ENCODE measurements at places on chromosomes 4 and X.
A peak's percentile ranks its signal among the peaks of the same experiment; 100 is the strongest.

DNA sequence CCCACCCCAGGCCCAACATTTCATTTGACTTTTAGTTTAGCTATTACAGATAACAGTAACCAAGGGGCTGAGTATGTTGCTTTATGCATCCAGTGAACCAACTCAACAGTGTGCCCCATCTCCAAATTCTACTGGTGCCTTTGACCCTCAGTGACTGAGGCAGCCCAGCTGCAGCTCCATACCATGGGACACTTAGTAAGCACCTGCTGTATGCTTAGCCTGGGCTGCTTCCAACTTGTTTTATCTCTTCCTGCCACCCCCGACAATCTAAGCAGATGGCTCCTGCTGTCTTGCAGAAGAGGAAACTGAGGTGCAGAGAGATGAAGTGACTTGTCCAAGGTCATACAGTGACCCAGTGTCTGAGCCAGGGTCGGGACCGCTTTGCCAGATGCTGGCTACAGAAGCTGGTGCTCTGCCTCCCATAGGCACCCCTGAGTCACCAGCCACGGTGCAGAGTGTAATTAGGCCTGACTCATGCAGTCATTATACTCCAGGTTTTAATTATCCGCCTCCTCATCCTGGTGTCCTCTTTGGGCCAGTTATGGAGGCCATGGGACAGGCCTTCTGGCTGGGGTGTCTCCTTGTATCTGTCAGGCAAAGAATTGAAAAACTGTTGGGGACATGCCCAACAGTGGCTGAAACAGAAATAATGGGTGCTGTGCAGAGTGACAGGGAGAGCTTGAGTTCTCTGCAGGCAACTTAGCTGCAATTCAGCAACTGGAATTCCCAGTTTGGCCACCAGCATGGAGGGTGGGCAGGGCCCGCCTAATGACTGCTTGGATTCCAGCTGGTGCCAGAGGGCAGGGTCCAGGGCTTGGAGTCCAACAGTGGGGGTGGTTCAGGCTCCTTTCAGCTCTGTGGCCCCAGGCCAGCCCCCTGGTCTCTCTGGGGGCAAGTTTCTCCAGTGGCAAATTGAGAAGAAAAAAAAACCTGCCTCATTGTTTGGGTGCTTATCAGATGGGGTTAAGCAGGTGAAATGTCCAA lies 8.2 kb upstream of the GPR78 start:
- peak; percentile 7 for DNase-seq

- no peak for DNase-seq
Observed at GRCh38 chr4:75629239-75629638, 1.1 kb downstream of the CDKL2 start.

GRCh38 chr4:100986360-100986868 lies 360.9 kb downstream of the PPP3CA start:
- DNase-seq = no peak

GRCh38 chr4:54094451-54094850 lies 5.5 kb upstream of the GSX2 start:
- no peak for DNase-seq

DNA sequence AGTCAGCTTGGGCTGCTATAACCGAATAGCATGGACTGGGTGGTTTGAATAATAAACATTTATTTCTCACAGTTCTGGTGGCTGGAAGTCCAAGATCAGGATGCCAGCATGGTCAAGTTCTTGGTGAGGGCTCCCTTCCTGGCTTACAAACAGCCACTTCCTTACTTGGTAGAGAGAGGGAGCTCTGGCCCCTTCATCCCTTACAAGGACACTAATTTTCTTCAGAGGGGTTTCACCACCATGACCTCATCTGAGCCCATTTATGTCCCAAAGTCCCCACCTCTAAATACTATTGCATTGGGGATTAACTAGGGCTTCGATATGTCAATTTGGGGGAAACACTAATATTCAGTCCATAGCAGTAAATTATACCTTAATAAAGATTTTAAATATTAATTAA lies 61.8 kb downstream of the CLNK start:
- DNase-seq = no peak

- no peak for DNase-seq
Observed at GRCh38 chr4:15194520-15194919, 192.2 kb downstream of the CPEB2 start.

- DNase-seq = no peak
Observed at GRCh38 chrX:47502316-47503125, 19.5 kb upstream of the ZNF41 start.

GRCh38 chr4:10267066-10267465 lies 150.5 kb upstream of the WDR1 start:
- no peak for DNase-seq
